Trophoblast cell (in vitro differentiated cells and primary cell): ENCODE measurements at places on chromosomes 1 and 21.
A peak's percentile ranks its signal among the peaks of the same experiment; 100 is the strongest.

- DNase-seq, result no peak
Measured at GRCh38 chr1:223006371-223006770, 136.7 kb downstream of the TLR5 start.

DNA sequence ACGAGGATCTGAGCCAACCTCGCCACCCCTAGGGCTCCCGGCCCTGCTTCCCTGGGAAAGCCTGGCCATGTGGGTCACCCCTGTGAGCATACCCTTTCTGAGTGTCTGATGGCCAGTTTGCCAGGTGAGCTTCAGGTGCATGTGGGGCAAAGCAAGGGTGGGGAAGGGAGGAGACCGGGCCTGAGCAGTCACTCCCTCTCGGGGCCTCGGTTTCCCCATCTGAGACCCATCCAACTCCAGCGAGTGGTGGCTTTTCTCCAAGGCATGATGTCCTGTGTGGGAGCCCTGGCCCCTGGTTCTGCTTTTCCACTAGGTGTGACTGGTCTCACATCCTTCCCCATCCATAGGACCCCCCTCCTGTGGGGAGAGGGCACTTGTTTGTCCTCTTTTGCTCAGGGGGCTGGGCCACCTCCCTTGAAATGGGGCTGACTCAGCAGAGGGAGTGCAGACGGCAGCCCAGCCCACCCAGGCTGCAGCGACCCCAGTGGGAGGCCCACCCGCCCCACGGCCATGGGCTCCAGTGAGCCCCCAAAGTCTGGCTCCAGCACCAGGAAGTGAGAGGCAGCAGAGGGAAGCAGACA is 1.7 kb upstream of the WNT9A start:
- no peak for DNase-seq

- DNase-seq, result peak; percentile 92
Measured at GRCh38 chr1:47262787-47263413, 30.9 kb upstream of the TAL1 start.

GRCh38 chr1:1569341-1569740 is 5.3 kb downstream of the SSU72 start:
- DNase-seq, result no peak

- peak; percentile 59 for DNase-seq
Measured at GRCh38 chr1:96362623-96363022, 359.0 kb upstream of the PTBP2 start.

DNA sequence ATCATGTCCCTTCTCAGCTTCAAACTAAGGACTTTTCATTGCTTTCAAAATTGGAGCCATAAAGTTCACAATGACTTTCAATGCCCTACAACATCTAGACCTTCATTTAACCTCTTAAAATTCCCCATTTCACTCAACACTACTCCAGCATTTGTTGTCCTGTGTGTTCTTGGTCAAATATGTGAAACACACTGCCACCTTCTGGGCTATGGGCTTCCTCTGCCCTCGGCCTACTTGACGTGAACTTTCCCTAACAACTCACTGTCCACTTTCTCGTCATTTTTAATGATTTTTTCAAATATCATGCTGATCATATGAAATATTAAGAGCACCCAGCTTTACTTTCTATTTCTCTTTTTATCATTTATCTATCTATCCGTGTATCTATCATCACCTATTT is 2018.4 kb downstream of the NCAM2 start:
- no peak for DNase-seq

DNA sequence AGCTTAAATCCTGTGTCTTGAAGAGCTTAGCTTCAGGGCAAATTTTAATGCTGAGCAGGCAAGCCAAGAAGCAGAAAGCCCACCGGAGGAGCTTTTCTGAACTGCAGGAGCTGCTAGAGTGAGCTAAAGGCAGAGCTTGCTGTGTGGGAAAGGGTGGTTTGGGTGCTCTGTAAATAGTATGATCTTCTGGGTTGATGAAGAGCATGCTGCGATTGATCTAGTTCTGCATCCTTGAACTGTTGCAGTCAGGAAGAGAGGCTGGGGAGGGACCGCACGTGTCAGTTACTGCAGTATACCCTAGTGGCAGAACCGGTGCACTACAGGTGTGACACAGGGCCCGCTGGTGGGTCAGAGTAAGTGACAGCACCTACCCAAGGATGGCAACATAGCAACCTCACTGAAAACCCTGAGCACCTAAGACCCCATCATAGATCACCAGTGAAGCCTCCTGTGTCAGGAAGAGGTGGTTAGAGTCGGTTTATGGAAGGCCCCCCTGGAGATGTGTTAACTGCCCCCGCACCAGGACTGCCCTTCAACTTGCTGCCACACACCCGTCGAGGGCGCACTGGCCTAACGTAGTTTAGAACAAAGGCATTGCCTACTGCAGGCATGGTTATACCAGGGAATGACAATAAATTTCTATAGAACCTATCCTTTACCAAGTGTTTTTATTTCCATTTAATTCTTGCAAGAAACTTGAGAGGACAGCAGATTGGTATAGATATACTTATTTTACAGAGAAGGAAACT is 146.0 kb upstream of the KIAA0040 start:
- DNase-seq, result peak; percentile 43

- no peak for DNase-seq
Measured at GRCh38 chr1:219049501-219049900, 124.2 kb upstream of the LYPLAL1 start.

- peak; percentile 15 for DNase-seq
Measured at GRCh38 chr1:1960480-1961196, 41.6 kb upstream of the TMEM52 start.

GRCh38 chr1:53340660-53341520 is 13.0 kb upstream of the LRP8 start:
- DNase-seq, result no peak

DNA sequence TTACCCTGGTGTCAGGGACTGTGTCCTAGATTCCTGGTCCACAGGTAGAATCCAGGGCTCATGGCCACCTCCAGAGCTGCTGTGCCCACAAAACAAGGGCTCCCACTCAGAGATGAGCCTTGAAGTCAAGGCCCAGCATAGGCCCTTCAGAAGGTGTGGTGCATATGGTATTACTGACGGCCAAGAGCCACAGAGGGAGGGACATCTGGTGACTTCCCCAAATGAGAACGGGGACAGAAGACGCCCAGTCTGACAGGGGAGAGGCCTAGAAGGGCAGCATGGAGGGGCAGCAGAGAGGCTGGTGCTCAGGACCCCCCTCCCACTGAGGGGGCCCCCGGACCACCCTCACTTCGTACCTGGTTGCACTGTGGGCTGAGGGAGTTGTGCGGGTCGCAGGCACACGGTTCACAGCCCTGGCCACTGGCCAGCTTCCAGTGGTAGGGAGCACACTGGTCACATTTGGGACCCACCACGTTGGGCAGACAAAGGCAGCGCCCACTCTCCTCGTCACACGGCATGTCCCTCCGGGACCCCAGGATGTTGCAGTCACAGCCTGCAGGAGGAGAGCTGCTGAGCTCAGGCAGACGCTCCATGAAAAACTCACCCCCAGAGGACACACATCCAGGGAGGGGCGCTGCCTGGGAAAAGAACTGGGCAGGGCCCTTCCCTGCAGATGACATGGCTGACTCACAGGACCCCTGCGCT is 25.0 kb downstream of the LAMB3 start:
- no peak for DNase-seq

GRCh38 chr21:25508364-25508763 is 98.9 kb downstream of the MRPL39 start:
- DNase-seq, result no peak

DNA sequence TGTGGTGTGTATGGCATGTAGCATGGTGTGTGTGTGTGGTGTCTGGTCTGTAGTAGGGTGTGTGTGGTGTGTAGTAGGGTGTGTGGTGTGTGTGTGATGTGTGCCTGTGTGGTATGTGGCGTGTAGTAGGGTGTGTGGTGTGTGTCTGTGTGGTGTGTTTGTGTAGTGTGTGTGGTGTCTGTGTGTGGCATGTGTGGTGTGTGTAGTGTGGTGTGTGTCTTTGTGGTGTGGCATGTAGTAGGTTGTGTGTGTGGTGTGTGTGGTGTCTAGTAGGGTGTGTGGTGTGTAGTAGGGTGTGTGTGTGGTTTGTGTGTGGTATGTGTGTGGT is 85.5 kb downstream of the SYT2 start:
- DNase-seq, result no peak

GRCh38 chr1:60390593-60391282 is 317.2 kb upstream of the C1orf87 start:
- DNase-seq, result no peak

DNA sequence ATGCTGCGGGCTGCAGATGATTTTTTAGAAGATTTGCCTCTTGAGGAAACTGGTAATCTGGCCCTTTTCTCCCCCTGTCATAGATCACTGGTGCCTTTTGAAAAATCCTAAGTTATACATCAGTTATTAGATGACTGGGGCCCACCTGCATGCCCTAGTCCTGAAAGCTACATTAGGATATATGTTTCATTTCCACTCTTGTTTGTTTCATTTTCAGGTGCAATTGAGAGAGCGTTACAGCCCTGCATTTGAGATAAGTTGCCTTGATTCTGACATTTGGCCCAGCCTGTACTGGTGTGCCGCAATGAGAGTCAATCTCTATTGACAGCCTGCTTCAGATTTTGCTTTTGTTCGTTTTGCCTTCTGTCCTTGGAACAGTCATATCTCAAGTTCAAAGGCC is 8.1 kb upstream of the IFI44 start:
- DNase-seq, result no peak

- DNase-seq, result peak; percentile 9
Measured at GRCh38 chr1:68116643-68117235, 66.3 kb upstream of the DIRAS3 start.

- no peak for DNase-seq
Measured at GRCh38 chr21:22679207-22679606, 1681.0 kb downstream of the NCAM2 start.

DNA sequence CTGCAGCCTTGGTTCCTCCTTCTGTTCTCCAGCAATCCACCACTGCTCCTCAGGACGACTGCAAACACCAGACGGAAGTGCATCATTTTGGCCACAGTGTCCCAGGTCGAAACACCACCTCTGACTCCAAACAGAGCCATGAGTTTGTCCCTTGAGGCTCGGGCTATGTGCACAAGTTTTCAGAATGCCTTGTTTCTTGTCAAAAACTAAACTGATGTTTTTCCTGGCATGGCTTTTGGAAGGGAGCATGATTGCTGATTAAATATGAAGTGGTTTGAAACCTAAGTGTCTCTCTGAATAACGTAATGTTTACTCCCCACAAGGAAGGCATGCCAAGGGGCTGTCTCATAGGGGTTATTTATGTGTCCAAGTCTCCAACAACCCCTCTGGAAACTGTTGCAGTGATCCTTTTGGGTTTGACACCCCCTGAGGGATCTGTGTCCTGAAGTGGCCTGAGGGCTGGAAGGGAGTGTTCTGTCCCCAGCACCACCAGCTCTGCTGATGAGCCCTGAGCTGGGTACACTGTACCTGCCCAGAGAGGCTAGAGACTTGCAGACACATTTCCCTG is 132.7 kb downstream of the PLPP3 start:
- no peak for DNase-seq

- DNase-seq, result peak; percentile 26
Measured at GRCh38 chr1:207088701-207089626, at the start of gene C4BPB. C4BPB (plus strand) TSS chr1:207088860; CDS start chr1:207089532, 672 bp downstream.

GRCh38 chr1:45479039-45479748 is 11.8 kb downstream of the TESK2 start:
- no peak for DNase-seq

DNA sequence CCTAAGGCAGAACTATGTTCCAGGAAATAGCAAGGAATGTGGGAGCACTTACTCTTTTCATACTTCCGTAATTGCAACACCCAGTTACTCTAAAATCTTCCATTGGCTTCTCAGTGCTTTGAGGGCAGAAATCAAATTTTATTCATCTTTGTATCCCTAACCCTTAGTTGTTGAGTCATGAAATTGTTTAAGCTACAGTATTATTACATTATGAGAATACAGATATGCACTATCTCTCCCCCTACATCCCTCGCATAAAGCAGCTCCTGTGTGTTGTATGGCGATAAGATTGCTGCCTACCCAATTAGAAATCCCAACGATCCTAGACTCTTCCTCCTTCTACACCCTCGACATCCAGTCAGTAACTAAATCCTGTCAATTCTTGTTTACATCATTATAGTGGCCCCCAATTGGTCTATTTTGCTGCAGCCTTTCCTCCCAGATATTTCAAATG is 2.6 kb downstream of the AIDA start:
- DNase-seq, result no peak

GRCh38 chr1:240027059-240027462 is 64.6 kb upstream of the FMN2 start:
- DNase-seq, result peak; percentile 16

DNA sequence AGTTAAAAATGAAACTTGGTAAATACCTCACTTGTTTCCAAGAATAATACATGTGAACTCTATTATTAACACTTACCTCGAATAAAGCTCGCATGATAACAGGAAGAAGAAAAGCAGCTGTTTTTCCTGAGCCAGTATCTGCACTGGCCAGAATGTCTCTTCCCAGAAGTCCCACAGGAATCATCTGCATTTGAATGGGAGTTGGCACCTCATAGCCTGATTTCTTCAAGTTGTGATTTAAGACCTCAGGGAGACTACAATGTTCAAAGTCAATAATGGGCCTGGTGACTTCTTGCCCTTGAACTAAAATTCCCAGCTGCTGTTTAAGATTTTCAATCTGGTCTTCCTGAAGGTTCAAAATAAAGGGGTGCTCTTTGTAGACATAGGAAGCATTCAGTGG is 3.8 kb downstream of the DDX59 start:
- DNase-seq, result no peak

DNA sequence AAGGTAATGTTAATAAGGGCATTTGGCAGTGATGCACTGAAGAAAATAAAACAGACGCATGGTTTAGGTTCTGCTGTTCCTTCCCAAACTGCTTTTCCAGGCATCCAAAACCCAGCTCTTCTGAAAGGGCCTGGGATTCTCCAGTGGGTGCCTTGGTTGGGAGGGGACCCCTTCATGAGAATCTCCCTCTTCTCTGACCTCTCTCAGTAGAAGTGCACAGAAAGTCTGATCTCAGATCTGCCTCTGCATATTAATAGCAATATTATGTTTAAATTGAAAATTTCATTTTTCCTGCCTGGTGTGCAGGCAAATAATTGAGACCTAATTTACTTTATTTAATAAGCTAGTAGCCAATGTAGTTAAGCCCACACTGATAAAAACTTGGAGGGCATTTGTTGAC is 260.6 kb downstream of the CAMTA1 start:
- DNase-seq, result no peak

DNA sequence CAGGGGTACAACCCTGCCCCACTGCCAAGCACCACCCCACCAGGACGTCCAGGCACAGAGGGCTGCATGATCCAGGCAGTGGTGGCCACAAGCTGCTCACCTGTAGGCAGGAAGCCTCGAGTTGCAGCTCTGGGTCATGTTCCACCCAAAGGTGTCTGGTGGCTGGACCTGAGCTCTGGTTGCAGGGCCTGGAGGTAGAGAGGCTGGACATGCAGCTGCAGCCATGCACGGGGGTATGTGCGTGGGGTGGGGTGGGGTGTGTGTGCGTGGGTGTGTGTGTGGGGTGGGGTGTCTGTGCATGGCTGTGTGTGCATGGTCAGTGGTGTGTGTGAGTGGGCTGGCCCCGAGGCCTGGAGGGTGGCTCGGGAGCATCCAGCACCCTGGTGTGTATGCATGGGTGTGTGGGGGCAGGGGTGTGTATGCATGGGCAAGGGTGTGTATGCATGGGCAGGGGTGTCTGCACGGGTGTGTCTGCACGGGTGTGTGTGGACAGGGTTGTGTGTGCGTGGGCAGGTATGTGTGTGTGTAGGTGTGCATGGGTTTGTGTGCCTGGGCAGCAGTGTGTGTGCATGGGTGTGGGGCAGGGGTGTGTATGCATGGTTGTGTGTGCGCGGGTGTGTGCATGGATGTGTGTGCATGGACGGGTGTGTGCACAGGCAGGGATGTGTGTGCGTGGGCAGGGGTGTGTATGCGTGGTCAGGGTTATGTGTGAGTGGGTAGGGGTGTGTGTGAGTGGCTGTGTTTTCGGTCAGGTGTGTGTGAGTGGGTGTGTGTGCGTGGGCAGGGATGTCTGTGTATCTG is 15.6 kb downstream of the ARHGEF16 start:
- peak; percentile 27 for DNase-seq
